Central memory CD4-positive, alpha-beta T cell (primary cell): ENCODE measurements at places on chromosomes 5 and 9.

- no peak for DNase-seq
Observed at GRCh38 chr5:142425286-142426065, 100.7 kb upstream of the SPRY4 start.

DNA sequence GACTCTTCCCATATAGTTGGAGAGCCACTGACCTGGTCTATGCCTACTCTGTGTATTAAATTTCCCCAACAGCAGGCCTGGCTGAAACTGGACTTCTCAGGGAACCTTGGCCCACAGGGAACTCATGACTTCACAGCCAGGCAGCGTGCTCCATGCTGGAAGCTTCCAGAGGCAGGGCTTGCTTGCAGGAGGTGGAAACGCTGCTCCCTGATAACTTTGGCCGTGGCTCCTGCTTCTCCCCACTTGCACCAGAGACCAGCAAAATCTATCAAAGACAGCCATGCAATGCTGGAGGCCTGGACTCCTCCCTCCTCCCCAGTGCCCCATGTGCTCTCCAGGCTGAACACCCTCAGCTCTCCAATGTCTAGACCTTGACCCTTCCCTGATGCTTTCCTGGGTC, 137.1 kb downstream of the GABBR2 start:
- no peak for DNase-seq

- DNase-seq = no peak
Observed at GRCh38 chr9:84945878-84946538, 276.5 kb downstream of the NTRK2 start.

GRCh38 chr5:163498886-163499285, 6.5 kb upstream of the MAT2B start:
- DNase-seq = no peak

- DNase-seq = no peak
Observed at GRCh38 chr5:163861670-163862069, 356.3 kb downstream of the MAT2B start.

- DNase-seq = no peak
Observed at GRCh38 chr9:105737205-105737604, 42.9 kb downstream of the TMEM38B start.

GRCh38 chr9:94619026-94619425, 20.3 kb downstream of the FBP1 start:
- DNase-seq = no peak

DNA sequence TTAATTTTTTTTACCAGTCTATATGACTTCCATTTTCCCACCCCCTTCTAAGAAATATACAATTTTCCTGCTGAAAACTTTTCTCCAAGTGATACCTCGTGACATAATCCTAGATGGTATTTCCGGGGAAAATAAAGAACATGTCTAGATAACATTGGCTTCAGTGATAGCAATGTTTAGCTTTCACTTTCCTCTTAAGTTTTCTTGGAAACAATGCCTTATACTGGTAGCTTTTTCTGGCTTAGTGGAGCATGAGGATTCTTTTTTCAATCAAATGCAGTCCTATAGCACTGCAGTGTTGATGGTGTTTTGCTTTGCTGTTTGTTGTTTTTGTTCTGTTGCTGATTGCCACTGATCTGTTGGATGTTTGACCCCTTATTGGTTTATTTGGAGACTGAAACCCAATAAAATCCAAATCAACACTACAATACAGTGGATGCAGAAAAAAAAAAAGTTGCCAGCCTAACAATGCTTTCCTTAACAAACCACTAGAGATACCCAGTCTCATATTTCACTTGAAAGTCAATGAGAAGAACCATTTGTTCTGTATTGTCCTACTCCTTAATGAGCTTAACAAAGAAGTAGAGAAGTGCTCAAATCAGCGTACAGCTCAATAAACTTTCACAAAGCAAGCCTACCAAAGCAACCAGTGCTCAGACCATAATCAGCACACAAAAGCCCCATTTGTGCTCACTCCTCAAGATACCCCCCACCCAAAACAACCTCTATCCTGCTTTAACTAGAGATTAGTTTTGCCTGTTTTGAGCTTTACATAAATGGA, 74.2 kb upstream of the GRAMD2B start:
- no peak for DNase-seq

DNA sequence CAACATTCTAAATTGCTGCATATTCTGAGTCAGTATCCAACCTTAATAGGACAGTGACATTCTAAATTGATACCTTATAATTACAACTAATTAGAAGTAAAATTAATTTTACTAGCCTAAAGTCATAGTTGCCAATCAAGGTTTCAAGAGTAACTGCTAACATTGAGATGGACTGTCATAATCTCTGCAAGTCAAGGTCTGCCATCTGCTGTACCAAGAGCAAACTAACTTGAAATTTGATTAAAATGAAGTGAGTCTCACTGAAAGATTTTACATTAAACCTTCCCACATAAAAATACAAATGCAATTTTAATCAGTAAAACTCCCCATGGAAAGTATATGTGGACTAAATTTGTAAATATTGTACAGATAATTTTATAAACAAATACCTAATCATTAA, 235.3 kb downstream of the PRDM9 start:
- DNase-seq = no peak

DNA sequence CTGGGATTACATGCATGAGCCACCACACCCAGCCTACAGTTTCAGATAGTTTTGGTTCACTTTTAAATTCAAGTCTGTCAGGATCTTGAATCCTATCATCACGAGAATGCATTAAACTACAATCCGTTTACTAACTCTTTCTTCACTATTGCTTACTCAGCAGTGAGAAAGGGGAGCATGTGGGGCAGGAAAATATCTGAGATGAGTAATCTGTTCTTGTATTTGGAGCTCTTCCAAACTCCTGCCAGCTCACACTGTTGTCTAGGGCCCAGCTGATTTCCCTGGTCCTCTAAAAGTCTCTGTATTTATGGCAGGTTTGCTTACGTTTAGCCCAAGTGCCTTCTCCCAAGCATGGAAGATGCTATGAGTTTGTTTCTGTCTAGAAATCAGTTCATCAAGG, 152.2 kb downstream of the FGF18 start:
- DNase-seq = no peak

DNA sequence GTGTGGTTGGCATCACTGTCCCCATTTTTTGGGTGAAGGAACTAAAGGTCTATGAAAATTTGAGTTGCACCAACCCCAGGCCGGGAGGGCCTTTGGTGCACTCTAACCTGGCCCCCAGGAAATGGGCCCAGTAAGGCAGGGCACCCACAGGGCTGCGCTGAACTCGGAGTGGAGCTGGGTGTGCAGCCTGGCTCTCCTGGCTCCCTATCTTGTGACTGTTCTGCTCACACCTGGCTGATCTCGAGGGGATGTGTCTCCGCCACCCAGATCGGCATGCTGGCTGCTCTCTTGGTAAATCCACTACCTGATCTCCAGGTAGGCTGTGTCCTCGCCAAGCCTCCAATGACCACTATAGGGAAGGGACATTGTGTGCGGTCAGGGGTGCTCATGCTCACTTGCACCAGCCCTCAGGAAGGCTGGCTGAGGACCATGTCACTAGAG, 259.8 kb downstream of the NSG2 start:
- no peak for DNase-seq

- DNase-seq = no peak
Observed at GRCh38 chr5:66223637-66224036, 79.5 kb downstream of the SREK1 start.

- DNase-seq = no peak
Observed at GRCh38 chr9:130117816-130118632, 54.2 kb upstream of the NCS1 start.

DNA sequence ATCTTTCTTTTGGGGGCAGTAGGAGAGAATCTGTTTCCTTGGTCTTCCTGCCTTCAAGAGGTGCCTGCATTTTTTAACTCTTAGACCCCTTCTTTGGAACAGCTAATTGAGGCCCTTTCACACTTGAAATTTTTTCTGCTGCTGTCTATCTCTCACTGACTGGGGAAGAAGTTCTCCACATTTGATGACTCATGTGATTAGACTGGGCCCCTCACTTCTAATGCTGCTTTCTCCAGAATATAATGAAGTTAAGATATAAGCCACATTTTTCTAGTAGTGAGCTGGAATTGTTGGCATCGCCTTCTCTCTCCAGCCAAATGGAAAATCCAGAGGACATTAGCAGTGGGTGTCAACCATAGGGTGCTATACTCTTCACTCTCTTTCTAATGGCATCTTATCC, 12.4 kb downstream of the ZNF474 start:
- no peak for DNase-seq

DNA sequence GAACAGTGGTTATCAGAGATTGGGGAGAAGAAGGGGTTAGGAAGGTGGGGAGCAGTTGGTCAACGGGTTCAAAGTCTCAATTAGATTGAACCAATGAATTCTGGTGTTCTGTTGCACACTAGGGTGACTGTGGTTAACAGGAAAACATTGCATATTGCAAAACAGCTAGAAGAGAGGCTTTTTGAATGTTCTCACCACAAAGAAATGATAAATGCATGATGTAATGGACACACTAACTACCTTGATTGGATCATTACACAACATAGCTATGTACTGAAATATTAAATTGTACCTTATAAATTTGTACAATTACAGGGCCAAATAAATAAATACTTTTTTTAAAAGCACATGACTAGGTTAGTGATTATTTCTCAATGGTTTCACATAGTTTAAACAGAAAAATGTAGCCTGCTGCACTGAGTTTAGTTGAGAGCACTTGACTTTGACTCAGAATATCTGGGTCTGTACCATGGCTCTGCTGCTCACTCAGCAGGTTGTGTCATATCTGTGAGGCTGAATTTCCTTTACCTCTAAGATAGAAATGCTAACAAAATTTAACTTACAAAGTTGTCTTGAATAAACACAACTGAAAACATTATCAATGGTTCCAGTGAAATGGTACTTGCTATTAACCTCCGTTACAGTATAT, 30.4 kb downstream of the NUDT12 start:
- no peak for DNase-seq

- no peak for DNase-seq
Observed at GRCh38 chr9:131062969-131063368, 33.4 kb upstream of the AIF1L start.

DNA sequence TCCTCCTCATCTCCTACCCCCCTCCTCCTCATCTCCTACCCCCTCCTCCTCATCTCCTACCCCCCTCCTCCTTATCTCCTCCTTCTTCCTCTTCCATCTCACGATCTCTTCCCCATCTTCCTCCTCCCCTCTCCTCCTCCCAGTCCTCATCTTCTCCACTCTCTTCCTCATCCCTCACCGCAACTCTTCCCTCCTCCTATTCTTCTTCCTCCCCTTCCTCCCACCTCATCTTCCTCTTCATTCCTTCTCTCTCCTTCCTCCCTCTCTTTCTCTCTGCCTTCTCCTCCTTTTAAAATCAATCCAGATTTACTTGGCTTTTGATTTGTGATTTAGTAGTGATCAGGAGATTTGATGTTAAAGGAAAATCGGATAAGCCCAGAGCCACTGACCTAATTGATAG, 15.0 kb upstream of the BOD1 start:
- no peak for DNase-seq

DNA sequence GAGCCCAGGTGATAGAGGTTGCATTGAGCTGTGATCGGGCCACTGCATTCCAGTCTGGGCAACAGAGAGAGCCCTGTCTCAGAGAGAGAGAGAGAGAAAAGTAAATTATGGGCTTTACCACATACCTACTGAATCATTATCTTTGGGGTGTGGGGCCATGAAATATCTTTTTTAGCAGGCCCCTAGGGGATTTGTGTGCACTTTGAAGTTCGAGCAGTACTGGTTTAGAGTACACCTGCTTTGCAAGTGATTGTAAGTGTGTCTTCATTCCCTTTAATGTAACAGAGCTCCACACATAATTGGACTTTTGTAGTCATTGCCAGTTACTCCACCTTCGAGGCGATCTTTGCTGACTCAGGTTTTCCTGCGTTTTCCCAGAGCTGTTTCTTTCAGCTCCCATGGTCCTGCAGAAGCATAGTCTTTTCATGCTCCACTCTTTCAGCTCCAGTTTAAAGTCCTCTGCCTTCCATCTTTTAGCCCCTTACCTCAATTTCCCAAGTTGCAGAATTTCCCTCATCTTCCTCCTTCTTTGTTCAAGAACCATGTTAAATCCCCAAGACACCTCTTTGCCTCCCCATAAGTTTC, 24.0 kb upstream of the FRMPD1 start:
- DNase-seq = no peak

- no peak for DNase-seq
Observed at GRCh38 chr5:40660751-40661150, 19.0 kb upstream of the PTGER4 start.

GRCh38 chr9:137226338-137227053, 806 bp upstream of the RNF224 start:
- DNase-seq = no peak

DNA sequence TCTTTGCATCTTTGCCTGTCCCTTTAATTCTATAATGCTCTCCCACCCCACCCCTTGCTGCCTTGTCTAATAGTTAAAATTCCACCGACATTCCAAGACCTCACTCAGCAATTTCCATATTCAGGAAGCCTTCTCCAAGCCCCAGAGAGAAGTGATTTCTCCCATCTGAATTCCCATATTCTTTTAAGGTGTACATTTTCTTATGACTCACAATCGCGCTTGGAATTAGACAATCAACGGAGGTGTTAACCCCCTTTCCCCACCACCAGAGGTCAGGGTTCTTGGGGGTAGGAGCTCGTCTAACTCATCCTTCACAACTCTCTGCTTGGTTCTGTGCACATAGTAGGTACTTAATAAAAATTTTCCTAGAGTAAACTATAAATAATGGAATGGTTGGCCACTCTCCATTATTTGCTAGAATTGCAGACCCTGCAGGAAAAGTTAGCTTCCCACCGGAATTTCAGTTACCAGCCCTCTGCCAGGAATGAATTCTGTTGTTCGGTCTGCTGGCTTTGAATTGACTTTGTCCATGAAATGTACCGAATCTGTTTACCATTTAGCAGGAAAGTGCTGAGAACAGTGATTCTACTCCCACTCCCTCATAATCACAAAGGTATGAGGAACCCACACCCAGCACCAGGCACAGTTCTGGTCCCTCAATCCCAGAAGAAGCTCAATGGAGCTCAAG, 5.0 kb downstream of the KCNIP1 start:
- DNase-seq = no peak

DNA sequence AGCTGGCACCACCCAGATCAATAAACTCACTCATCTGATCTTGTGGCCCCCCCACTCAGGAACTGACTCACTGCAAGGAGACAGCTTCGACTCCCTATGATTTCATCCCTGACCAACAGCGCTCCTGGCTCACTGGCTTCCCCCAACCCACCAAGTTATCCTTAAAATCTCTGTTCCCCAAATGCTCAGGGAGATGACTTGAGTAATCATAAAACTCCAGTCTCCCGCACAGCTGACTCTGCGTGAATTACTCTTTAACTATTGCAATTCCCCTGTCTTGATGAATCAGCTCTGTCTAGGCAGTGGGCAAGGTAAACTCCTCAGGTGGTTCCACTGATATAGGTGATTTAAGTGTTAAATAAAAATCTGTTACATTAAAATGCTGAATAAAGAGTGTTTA, 1.9 kb upstream of the TRIM32 start:
- DNase-seq = no peak

DNA sequence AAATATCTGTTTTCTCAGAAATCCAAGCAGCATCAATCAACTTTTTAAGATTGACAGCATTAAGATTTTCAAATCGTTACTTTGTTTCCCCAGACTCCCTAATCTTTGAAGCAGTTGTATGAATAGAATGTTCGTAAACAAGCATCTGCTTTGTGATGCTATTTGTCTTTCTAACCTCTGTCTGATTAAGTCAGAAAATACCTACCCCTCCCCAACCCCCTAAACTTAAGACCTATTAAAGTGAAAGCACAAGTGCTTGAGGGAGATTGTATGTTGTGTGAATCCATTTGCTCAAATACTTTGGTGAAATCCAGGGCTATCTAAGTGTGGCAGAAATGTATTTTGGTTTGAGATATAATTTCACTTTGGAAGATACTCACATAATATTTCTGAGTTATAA, 47.9 kb upstream of the C5orf47 start:
- no peak for DNase-seq
